ENCODE measurements at places on chromosomes 5 and 9.

- peak; percentile 56 for DNase-seq
These were observed 133.3 kb upstream of the PCA3 start for GRCh38 chr9:76630916-76631315.

DNA sequence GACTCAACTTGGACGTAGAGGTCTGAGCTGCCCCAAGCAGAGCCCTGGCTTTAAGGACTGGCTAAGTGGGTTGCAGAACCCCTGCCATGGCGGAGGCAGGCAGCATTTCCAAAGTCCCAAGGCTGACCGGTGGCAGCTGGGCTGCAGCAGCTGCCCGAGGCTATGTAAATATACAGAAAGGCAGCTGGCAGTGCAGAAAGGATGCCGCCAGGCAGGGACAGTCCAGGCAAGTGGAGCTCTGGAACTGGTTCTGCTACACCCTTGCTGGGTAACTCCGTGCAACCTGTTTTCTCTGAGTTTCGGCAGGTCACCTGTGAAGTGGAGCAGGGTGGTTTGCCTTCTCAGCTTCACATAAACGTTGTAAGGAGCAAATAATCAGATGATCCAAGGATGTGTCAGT, 46.0 kb downstream of the SHB start:
- DNase-seq: peak; percentile 32

- no peak for DNase-seq
These were observed 101.9 kb downstream of the MACIR start for GRCh38 chr5:103360475-103360874.

DNA sequence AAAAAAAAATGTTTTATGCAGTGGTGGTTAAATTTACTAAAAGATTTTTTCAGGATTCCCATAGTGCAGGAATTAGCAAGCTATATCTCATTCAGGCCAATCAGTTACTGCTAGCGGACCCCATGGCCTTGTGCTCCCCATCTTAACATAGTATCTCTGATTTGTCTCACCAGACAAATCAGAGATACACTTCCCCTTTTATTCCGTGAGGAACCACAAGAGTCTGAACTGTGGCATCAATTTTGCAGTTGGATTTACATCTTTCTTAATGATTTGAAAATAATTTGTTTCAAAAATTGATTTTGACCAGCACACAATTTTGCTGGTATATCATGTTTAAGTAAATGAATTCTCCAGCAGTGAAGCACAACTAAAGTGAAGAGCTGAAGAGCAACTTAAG, 17.9 kb downstream of the ITGA1 start:
- DNase-seq: no peak

- no peak for DNase-seq
These were observed 28.7 kb downstream of the SHOC1 start for GRCh38 chr9:111766066-111766465.

- DNase-seq: peak; percentile 1
These were observed 567.2 kb downstream of the SLCO4C1 start for GRCh38 chr5:101728933-101729332.

GRCh38 chr9:127955294-127956015, 17.8 kb upstream of the DPM2 start:
- DNase-seq: peak; percentile 99

- DNase-seq: no peak
These were observed 47.3 kb upstream of the SUB1 start for GRCh38 chr5:32538031-32538547.

DNA sequence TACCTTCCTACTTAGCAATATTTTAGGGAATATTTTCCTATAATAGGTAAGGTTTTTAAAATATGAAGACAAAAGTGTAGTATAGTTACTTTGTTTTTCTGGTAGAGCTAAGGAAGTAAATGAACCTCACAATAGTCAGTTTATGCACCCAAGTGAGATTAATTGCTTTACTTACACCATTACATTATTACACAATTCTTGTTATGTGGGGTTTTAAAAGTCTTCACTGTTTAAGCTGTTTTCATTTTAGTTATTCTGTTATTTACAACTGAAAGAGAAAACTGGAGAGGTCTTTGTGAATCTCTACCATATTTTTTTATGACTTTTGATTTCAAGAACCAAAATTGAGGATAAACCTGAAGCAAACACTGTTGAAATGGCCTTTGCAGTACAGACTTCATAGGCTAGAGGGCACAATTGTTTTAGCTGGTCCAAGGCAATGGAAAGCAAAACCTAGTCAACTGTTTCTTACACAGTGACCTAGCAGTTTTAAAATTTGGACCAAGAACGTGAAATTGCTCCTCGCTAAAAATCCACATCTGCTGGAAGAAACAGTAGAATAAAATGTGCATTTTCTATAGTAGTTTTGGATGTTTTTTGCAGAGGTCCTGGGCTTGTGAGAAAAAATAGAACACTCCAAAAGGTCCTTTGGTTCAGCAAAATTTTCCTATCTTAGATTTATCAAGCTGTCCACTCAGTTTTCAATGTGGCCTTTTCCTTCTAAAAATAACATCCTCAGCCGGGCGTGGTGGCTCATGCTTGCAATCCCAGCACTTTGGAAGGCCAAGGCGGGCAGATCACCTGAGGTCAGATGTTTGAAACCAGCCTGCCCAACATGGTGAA, 66.4 kb upstream of the FER start:
- DNase-seq: peak; percentile 60

GRCh38 chr5:91848453-91848852, 465.3 kb upstream of the ARRDC3 start:
- no peak for DNase-seq

GRCh38 chr5:125575891-125576505, 829.6 kb upstream of the ZNF608 start:
- peak; percentile 13 for DNase-seq

DNA sequence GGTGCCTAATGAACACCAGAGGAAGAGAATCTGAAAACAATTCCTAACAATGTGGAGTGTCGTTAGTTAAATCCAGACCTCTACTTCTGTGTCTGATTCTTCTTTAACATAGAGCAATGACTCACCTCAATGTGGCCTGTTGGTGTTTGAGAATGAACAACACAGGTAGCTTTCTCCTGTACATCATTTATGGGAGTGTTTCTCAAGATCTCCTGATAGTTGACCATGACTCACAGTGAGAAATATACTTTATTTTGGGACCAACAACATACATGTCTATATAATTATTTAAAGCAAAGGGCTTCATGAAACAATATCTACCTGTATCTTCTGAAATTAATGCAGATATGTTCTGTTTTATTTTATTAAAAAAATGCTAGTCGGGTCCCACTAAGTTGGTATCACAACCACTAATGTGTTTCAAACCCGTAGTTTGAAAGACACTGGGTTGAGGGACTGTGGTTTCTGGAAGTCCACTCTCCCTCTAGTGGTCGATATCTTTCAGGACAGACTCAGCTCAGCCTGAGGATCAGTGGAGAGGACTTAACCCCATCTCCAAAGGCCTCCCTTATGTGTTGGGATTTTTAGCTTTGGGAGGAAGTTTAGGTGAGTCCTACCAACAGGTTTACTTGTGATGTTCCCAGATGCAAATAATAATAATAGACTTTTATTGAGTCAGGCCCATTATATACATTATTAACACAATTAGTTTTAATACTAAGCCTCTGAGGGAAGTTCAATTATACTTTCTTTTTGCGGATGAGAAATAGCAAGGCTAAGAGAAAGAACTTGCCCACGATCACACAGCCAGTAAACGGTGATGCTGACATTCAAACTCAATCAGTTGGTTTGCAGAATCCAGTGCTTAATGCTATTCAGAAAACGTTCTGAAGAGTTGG, 70.0 kb upstream of the KLF9 start:
- DNase-seq: peak; percentile 79

- no peak for DNase-seq
These were observed 293.1 kb upstream of the CCNH start for GRCh38 chr5:87705876-87706275.

DNA sequence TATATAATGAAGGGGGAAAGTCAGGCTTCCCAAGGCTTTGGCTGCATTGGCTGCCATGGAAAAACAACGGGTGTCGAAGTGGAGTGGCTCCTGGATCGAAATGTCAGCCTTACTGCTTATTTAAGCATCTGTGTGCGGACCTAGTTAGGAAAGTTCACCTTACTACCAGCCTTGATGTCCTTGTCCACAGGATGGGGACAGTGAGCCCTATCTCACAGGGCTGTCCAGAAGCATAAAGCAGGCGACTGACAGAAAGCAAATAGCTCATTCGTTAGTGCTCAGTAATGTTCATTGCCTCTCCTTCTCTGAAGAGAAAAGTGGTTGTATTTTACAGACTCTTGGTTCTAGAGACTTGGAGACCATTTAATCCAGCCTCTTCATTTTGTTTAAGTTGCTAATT, 81.5 kb upstream of the NIPAL4 start:
- no peak for DNase-seq

GRCh38 chr5:160629003-160629402, 207.3 kb downstream of the PTTG1 start:
- DNase-seq: no peak

DNA sequence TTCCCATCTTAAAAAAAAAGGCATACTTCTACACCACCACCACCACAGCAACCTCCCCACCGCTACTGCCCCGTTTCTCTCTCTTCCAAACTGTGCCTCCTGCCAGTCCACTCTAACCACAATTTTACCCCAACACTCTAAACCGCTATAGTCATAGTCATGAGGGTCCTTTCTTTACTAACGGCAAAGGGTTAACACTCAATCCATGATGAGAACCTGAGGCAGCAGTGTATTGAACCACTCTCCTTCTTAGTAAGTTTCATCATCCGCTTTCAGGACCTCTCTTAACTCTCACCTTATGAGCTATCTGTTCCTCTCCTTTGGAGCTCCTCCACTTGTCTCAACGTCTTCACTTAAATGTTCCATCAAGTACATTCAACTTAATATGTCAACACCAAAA, 34.0 kb downstream of the IDNK start:
- DNase-seq: no peak

- no peak for DNase-seq
These were observed 5.2 kb upstream of the MCC start for GRCh38 chr5:113493446-113493845.

GRCh38 chr9:127114606-127115005, 7.8 kb downstream of the ANGPTL2 start:
- no peak for DNase-seq

DNA sequence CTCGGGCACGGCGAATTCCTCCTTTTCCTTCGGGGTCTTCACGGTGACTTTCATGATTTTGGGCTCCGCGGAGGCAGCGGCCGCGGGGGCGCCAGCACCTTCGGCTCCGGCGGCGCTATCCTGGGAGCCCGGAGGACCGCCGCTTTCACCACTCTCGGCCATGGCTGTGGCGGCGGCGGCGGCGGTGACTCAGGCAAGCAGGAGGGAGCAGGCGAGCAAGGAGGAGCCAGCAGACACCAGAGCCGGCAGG, 315 bp downstream of the UBQLN1 start:
- DNase-seq: no peak

- no peak for DNase-seq
These were observed 227.9 kb upstream of the TARS1 start for GRCh38 chr5:33212900-33213299.

- no peak for DNase-seq
These were observed 257.2 kb upstream of the MVB12B start for GRCh38 chr9:126069400-126069955.

GRCh38 chr9:131092548-131093440, 3.5 kb upstream of the AIF1L start:
- no peak for DNase-seq

GRCh38 chr5:131786900-131787692, 9.7 kb downstream of the FNIP1 start:
- DNase-seq: no peak

DNA sequence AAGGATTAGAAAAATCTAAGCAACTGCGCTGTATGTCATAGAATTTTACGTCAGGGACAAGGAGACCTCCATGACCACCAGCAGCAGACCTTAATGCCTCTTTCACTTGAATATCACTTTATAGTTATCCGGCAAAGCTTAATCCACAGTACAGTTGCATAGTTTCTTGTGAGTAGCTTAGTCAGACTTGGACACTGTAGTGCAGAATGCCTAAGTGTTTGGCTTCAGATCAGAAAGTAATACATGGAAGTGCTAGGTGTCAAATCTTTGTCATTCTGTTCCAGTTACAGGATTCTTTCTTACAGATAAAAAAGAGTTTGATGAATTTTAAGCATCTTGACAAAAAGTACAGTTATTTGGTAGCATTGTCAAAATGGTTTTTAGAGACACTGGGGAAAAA, 239.9 kb upstream of the PAPPA start:
- no peak for DNase-seq

GRCh38 chr9:100324594-100325200, 28.0 kb downstream of the TEX10 start:
- DNase-seq: peak; percentile 21

DNA sequence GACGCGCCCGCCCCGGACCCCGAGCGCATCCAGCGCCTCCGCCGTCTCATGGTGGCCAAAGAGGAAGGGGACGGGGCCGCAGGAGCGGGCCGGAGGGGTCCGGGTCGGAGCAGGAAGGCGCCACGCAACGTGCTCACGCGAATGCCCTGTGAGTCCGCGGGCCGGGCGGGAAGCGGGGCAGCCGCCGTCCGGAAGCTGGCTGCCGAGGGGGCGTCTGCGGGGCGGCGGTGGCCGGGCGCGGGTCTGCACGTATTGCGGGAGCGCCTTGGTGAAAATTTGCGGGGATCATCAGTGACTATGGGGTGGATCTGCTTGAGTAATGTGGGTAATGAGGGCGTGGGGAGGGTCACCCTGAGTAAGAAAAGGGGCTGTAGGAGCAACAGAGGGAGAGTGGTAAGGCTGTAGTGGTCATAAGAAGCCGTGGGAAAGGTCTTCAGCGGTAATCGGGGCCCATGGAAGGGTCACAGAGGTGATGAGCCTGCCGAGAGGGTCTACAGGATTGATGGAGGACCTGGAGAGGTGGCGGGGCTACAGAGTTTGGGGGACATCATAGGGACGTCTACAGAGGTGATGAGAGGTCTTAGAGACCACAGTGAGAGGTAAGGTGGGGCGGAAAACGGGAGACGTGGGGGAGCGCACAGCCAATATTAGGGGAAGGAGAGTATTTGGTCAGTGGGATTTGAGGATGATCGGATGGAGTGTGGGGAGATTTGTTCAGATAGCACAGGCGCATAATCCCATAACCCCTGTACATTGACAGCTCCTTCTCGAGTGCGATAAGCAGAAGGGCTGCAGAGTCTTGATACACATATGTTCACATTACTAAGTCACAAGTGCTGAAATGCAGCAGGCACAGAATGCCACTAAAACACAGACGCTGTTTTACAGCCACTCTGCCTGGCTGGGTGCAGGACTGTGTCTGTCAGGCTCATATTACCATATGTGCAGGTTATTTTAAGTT, 819 bp downstream of the LSM11 start:
- peak; percentile 22 for DNase-seq

- DNase-seq: no peak
These were observed 28.7 kb upstream of the SNX24 start for GRCh38 chr5:122816756-122817155.

DNA sequence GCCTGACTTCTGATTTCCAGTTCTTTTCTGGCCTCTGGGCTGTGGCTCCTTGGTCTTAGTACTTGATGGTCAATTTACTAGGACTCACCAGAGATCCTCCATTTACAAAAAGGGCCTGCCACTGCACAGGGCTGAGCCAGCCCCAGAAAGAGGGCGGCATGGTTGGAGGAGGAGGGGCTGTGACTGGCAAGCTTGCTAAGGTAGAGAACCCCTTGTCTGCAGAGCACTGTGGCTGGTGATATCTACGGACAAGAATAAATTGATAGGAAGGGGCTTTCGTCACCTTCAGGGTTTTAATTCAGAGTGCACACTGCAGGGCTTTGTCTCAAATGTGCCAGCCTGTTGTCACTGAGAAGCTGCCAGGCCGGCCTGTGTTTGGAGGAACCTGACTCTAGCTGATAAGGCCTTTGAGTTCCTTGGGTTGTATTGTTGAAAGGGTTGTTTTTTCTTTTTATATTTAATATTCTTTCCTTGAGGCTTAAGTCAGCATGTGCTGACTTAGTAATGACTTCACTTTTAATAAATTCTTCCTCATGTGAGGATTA, 15.1 kb downstream of the SLC22A5 start:
- DNase-seq: no peak

- no peak for DNase-seq
These were observed 177.5 kb downstream of the ZDHHC21 start for GRCh38 chr9:14515571-14516198.
